Astrocyte of the hippocampus (primary cell): ENCODE measurements at places on chromosomes 12 and 14.

DNA sequence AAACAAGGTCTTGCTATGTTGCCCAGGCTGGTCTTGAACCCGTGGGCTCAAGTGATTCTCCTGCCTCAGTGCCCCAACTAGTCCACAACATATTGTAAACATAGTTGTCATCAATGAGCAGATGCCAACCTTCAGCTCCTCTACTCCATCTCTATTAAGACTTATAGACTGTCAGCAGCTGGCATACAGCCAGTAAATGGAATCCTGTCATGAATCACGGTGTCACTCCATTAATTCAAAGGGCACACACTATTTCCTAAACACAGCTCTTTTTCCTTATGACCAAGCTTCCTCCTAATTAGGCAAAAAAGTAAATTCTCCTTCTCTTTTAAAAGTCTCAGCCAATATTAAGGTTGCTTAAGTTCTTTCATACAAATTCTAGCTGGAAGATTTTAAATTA lies 111.2 kb downstream of the ITPR2 start:
- no peak for DNase-seq

GRCh38 chr14:50620341-50620740 lies 47.8 kb downstream of the SAV1 start:
- DNase-seq, result peak; percentile 22

DNA sequence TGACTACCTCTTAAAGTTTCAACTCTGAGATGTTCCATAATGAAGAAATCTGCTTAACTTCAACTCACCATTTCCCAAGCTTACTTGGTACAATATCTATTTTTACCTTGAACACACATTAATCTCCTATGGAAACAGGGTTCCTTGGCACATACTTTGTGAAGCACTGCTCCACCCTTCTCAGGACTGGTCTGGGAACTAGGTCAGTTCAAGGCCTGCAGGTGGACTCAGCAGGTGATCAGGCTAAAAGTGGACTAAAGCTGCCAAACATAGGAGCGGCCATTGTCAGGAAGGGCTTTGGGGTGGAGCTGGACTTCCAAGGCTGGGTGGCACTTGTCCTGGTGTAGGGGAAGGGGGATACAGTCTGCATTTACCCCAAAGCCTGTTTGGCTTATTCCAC lies 202.3 kb downstream of the NUAK1 start:
- no peak for DNase-seq

DNA sequence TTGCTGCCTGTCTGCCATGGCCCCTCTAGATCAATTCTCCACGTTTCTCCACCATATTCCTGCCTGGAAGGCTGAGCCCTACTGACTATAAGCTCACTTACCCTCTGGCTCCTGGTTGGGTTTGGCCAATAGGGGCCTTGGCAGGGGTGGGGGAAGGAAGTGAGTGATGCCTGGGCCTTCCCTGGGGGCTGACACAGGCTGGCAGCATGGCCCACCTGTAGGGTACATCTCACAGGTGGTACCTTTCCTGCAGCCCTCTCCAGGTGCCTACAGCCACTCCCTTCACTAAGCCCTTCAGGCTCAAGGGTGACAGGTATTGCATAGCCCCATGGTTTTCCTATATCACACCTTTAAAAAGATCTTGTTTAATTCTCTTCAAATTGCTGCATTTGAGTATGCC lies 3.5 kb downstream of the RFC5 start:
- DNase-seq, result no peak

- DNase-seq, result no peak
Observed at GRCh38 chr12:95672166-95672565, 118.4 kb downstream of the NTN4 start.

GRCh38 chr12:25284024-25284423 lies 33.3 kb upstream of the KRAS start:
- DNase-seq, result no peak

GRCh38 chr14:58299401-58300330 lies 1.3 kb downstream of the ARID4A start:
- DNase-seq, result peak; percentile 43

DNA sequence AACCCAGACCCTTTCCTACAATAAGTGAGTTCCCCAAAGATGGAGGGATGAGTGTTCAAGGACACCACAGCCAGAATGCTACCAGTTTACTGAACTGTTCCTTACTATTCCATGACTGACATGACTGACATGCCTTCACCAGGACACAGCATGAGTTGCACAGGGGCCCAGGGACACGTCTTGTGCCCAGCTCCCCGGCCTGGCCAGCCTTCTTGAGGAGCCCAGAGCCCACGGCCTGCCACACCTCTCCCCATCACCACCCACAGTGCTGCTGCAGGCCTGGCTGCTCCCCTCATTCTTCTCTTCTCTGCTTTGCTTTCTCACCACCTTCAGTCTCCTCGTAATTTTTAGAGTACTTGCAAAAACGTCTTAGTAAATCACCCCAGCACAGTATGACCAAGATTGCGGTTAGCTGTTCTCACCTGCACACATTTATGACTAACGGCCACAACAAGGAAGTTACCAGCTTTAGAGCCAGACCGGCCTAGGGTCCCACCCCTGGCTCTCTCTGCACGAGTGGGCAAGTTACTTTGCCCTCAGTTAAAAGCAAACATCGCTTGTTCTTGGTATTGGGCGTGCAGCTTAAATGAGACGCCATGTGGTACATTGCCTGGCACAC lies 18.5 kb downstream of the PPP2R5E start:
- no peak for DNase-seq

- DNase-seq, result no peak
Observed at GRCh38 chr14:75134644-75135043, 7.8 kb upstream of the NEK9 start.

DNA sequence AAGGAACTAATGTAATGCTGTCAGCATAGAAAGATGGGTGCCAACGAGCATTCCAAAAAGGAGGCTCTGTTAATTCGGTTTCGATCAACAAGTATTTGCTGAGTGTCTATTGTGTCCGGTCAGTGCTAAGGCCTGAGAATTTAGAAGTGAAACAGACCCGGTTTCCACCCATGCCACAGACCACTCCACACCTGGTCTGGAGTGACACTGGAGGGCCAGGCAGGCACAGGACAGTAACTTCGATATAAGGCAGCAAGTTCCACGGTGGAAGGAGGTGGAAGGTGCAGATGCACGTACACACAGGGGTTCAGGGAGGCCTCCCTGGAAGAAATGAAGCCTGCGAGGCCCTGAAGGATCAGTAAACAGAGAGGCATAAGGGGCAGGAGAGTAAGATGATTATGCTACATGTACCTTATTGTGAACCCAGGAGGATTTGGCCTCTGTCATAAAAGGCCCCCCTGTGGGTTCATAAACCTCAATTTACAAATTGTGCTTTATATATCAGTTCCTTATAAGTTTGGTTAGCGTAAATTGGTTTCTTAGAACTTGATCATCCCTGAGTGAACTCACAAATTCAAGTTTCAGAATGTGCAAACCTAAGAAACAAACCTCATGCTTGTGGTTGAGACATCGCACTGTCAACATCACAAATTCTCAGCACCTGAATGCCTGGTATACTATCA lies 25.9 kb downstream of the SSH1 start:
- no peak for DNase-seq

DNA sequence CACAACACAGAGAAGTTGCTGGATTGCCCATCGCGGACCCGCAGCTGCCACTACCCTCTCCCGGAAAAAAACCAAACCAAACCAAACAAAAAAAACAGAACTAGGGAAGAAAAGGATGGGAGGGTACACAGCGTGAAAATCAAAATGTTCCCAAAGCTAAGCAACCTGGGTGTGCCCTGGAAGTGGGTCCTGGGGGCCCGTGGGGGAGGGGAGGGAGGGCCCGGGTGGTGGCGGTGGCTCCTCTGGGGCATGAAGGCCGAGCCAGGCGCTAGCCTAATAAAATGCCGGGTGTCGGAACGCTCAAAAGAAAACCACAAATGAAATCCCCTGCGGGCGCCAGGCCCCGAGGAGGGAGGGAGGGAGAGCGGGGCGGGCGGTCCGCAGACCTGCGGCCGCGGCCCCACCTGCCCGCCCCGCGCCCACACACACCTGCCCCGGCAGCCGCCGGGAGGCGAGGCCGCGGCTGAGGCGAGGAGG lies 787 bp downstream of the HECTD4 start:
- DNase-seq, result peak; percentile 57

DNA sequence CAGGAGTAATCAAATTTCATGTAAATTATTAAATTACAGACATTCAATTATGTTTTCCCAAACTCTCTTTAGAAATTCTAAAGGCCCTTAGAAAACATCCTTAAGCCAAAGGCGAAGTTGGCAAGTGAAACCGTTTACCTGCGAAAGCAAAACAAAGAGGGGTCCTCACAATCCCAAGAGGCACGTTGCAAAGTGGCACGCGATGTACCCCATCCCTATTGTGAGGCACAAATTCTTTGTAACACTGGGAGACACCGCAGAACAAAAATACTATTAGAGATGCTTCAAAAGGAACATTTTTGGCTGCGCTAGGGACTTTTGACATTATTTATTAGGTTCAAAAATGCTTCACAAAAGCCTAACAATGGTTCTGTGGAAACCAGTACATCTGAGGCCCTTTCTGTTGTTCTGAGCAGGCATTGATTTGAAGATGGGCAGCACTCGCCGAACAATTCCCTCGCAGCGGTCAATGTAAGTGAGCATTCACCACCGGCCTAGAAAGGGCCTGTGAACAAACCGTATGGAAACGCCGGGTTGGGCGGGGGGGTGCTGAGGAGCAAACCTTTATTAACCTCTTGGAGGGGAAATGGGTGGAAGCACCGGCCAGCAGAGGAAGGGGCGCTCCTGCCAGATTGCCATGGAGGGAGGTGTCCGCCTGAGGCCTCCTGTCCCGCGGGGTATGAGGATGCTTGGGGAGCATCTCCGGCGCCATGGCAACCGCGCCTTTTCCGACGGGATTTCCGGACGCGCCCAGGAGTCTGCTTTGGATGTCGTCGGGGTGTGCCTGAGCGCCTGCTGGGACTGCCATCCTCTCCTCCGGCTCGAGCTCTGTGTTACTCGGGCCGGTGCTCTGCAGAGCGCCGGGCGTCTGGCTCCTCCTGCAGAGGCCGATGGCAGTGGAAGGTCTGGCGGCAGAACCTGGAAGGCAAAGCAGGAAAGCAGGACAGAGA lies 193.9 kb downstream of the C12orf42 start:
- DNase-seq, result peak; percentile 23

DNA sequence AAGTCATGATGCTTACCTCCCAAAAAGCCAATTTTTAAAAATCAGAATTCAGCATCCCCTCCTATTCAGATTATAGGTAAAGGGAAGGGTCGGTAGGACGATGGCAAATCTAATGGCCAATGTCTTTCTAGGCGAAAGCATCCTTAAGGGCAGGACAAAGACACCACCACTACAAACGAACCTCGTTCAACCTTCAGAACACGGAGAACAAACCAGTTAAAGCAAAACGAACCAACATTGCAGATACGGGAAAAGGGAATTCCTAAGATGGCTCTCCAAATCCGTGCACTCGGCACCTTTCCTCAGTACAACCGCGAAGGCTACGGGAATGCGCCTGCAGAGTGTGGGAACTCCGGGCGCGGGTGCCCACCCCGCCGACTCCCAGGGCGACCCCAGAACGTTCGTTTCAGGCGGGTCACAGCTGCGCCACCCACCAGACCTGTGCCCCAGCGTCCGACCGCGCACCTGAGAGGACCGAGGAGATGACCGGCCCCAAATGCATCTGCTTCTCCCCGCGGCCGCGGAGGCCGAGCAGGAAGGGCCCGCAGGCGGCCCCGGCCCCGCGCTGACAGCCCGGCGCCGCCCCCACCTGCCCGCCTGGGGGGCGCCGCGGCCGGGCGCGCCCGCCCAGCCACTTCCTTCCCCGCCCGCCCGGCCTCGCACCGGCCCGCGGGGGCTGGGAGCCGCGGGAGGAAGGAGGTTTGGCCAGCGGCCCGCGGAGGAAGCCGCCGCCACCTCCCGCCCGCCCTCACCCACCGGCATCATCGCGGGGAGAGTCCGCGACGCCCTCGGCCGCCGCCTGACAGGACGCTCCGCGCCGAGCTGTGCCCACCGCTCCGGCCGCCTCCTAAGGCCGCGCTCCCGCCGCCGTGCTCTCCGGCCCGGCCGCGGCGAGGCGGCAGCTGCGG lies 578 bp downstream of the PPP1R13B start:
- peak; percentile 43 for DNase-seq

GRCh38 chr14:51094282-51094821 lies 553 bp downstream of the TRIM9 start:
- DNase-seq, result peak; percentile 46

- no peak for DNase-seq
Observed at GRCh38 chr14:100888789-100889315, 14.7 kb downstream of the RTL1 start.

DNA sequence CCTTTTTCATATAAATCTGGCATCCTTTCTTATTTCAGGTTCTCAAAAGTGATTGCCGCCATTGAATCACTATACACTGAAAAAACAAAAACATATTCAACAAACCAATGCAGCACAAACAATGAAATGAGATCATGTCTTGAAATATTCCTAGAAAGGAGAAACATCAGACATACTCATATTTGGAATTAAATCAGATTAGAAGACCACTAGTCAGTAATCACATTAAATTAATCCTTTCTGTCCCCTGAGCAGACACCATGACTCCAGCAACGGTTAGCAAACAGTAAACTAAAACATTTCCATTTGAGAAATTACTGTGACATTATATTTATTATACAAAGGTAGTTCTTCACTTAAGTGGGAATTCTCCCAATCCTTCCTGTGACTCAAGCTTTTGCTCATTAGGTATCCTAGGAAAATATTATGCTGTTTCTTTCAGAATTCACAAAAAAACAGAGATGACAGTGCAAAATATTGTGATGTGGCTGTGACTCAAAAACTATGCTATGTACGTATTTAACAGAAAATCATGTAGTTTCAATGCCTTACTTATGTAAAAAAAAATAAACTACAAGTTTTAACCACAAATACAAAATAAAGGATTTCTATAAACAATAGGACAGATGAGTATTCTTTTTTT lies 29.7 kb downstream of the CPNE8 start:
- DNase-seq, result no peak

DNA sequence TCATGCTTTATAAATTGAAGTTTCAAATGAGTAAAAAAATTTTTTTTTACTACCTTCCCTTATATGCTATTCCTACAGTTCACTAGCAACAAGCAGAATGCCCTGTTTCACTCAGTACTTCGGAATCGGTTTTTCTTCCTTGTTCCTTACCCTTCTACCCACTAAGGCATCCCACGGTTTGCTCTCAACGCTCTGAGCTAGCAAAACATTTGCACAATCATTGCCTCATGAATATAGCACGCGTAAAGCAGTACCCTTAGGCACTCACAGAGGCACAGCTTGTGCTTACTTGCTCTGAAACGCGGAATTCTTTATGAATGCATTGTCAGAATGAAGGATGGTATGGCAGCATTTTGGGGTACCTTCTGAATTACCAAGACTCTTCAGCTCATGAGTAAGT lies 45.0 kb downstream of the PPP1R13B start:
- no peak for DNase-seq
